ENCODE measurements at places on chromosomes 2 and 18.

DNA sequence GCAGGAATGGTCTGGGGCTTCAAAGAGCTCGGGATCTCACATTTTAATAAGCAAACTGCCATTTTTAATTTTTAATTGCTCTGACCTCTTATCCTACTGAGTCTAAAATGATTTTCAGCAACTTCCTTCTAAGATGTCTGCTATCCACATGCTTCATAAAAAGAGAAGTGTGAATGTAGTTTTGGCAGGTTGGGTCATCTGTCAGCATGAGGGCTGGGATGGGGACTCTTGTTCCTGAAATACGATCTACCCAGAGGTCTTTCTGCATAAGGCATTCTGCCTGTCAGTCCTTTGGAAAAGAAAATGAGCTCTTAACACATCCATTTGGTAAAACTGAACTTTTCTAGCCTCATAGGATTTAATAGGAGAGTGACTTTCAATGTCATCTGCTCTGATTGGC, 252.8 kb upstream of the APCDD1 start:
- no peak for ATAC-seq

- ATAC-seq = peak; percentile 17
These were observed 13.6 kb downstream of the IMPA2 start for GRCh38 chr18:11994703-11995444.

- no peak for ATAC-seq
These were observed 48.1 kb downstream of the GALNT3 start for GRCh38 chr2:165745916-165746315.

DNA sequence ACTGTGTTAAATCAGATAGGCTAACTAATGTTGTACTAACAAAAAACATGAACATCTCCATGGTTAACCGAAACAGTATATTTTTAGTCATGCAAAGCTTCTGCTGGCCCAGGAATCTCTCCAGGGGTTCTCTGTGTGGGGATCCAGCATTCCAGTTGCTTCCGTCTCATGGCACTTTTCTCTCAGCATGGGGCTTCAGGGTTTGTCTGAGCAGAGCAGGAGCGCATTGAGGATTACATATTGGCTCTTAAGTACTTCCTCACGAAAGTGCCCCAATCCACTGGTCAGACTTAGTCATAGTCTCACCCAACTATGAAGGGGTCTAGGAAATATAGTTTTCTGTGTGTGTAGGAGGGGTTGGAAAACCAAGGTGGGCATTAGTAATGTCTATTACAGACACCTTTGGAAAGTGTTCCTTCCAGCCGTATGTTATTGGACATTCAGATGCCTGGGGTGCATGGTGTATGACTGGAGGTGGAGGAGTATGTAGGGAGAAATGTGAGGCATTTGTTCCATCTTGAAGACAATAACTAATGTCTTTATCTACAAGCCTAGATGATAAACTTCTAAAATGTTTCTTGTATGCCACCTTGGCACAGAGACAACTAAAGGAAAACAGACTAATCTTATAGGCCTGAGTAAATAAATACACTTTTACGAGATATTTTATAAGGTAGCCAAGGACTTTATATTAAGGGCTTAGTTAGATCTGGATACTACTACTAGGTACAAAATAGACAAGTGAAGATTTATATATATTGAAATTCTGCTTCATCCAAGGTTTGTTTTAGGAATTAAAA, 123.8 kb upstream of the ZEB2 start:
- no peak for ATAC-seq

DNA sequence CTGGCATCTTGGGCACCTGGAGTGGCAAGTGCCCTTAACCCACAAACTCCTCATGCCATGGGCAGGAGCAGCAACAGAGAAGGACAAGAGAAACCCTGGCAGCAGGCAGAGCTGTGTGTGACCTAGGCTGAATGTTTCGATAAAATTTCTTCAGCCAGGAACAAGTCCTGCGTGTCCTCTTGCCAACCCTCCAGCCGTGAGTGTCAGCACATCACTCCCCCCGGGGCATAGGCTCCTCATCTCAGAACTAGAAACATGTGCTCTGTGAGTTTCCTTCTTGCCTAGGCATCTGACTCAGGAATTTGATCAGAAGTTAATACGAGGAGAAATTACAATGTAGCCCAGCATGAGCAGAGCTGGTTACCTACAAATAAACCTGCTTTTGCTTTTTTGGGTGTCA, 2.2 kb downstream of the ABCG8 start:
- no peak for ATAC-seq

DNA sequence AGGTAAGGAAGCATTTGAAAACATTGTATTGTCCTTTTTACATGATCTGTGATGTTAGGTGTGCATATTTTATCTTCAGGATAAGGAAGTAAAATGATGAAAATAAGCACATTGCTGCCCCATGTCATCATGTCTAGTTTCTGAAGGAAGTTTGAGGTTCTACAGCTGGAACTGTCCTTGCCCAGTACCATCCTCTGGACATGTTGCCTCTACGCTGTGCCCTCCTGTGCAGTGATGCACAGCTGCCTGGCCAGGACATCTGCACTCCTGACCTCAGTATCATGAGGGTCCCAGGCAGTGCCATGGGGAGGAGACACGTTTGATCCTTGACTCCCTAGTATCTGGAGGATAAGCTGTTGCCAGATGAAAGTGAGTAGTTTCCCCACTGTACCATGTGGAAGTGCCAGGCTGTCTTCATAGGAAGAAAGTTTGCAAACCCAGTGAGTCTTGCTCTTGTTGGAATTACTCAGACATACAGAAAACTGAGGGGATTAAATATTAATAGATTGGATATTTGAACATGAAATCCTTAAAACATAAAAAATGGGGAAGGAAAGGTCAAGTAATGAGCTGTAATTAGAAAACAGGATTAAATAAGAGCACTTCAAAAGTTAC, 9.5 kb downstream of the ALKAL2 start:
- no peak for ATAC-seq

GRCh38 chr2:28976584-28976983, 4.5 kb upstream of the TOGARAM2 start:
- ATAC-seq = no peak

GRCh38 chr2:129004485-129004884, 685.8 kb upstream of the HS6ST1 start:
- ATAC-seq = no peak

DNA sequence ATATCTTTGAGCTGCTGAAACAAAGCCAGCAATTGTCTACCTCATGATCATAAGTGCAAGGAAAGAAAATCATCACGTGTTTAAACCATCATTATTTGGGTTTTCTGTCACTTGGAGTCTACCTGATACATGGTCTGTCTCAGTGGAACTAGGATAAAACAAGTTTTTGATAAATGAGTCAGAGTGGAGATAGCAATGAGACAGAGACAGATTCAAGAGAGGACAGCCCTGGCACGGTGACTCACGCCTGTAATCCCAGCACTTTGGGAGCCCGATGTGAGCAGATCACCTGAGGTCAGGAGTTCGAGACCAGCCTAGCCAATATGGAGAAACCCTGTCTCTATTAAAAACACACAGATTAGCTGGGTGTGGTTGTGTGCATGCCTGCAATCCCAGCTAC, 93.8 kb downstream of the PMAIP1 start:
- no peak for ATAC-seq

DNA sequence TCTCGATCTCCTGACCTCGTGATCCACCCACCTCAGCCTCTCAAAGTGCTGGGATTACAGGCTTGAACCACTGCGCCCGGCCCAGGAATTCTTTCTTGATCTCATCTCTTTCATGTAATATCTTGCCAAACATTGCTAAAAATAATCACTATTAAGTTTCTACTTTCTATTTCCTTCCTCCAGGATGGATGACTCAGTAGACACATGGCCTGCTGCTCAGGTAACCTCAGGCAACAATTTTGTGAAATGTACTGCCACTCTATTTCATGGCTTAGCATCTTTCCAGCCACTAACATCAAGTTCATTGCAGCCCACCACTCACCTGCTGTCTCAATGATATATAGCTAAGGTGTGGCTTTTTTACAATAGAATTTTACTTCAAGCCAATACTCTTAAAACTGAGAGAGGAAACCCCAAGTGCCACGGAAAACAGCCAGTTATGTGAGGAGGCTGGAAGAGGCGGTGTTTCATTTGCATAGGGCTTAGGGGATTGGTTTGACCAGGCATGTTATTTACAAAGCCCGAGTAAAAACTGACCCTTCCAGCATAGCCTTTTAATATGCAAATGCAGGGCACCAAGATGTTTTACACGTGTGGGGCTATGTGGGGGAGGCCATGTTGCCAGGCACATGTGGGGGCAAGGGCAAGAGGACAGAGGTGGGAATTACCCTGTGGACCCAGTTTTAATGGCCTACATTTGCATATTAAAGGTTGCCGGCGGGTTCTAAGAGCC, 11.3 kb upstream of the SUMO1 start:
- peak; percentile 77 for ATAC-seq

DNA sequence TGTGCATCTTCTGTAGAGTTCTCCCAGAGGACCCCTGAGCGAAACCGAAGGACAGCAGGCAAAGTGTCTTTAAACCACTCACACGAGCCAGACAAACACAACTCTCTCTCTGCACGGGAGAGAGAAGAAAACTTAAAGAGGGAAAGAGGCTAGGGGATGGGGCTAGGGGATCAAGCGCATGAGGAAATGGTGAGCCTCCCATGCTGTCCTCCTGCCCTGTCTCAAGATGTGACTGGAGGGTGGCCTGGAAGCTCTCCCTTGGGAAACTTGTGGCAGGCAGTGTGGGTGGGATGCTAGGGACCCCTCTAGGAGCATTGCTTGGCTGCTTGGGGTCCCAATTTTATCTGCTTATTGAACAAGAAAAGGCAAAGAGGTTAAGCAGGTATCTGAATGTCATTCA, 44.5 kb downstream of the CYP26B1 start:
- no peak for ATAC-seq

- ATAC-seq = no peak
These were observed 60.3 kb downstream of the RFTN2 start for GRCh38 chr2:197615016-197615652.

- peak; percentile 85 for ATAC-seq
These were observed 61.4 kb downstream of the TGOLN2 start for GRCh38 chr2:85266146-85267041.

DNA sequence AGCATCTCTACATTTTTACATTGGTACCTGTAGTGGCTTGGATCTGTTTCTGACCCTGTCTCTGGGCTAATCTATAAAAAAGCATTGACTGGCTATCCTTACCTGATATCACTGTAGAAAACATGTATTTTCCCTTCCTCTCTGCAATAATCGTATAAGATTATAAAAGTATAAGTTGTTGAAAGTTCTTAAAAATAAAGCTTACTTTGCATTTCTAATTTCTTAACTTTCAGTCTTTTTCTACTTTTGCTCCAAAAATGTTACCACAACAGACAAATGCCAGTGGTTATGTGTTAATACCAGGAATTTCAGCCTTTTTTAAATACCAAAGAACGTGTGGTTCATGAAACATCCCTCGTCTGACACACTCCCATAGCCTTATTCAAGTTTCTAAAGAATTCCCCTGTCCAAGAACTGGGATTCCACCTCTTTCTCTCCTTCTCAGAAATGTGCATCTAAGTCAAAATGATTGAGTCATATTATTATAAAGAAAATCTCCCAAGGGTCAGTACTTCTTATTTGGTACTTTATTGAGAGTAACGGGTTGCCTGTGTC, 28.5 kb upstream of the ACKR3 start:
- ATAC-seq = no peak

DNA sequence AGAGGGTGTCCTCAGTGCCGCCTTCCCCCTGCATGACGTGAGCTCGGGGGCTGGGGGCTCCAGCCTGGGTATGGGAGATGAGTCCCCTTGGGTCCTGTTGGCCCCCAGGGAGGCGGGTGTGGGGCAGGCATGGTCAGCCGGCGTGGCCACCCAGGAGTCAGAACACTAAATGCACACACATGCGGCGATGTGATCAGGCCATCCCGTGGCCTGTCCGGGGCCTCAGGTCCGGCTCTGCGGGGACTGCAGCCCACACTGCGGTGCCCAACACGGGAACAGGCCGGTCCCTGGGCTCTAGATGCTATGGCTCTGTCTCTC, 13.8 kb downstream of the ANO7 start:
- ATAC-seq = no peak

- no peak for ATAC-seq
These were observed 58.7 kb downstream of the TMEM18 start for GRCh38 chr2:618422-618990.

GRCh38 chr2:62307469-62308389, 111.8 kb downstream of the B3GNT2 start:
- no peak for ATAC-seq

DNA sequence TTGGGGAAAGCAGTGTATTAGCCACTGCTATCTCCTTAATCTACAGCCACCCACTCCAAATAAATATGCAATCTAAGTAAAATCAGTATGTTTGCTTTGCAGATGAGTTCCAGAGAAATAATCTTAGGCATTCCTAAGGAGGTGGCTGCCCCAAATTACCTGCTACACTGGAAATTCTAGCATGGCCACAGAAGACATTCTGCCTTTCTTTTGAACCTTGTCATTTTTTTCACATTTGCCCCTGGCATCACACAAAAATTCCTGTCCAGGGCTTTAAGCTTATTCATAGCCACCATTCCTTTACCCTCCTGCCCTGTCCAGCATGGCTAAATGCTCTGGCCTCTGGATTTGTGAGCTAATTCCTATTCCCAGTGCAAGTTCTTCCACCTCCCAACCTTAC, 36.8 kb upstream of the FAM124B start:
- ATAC-seq = no peak

GRCh38 chr2:169452080-169452479, 27.2 kb upstream of the BBS5 start:
- peak; percentile 91 for ATAC-seq

DNA sequence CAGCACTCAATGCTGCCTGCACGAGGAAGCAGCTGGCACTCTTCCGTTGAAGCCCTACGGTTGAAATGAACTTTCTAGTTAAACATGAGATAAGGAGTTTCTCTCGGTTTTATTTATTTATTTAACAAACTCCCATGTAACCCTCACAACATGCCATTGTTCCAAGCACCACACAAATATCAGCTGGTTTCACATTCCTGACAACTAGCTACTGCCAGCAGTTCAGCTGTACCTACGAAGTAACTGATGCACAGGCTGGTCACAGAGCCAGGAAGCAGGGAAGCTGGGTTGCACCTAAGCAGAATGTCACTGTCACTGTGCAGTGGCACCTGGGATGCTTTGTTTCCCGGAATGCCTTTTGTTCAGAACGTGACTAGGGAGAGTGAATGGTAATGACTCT, 18.1 kb downstream of the TIMM21 start:
- no peak for ATAC-seq

DNA sequence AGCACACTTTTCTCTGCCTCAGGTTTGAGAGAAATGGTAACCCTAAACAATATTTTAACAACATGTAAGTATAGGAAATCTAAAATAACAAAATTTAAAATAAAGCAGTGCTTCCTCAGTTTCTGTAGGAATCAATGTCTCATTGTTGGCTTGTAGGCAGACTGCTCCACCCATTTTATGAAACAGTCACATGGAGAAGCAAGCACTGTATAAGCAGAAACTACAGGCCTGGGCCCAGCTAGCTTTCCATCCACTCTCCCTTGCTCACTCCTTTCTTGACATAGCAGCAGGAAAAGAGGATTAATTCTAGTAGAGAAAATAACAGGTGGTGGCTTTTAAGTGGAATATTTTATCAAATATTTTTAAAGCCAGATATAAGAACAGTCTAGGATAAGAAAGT, 97.2 kb downstream of the PLEKHM3 start:
- no peak for ATAC-seq

DNA sequence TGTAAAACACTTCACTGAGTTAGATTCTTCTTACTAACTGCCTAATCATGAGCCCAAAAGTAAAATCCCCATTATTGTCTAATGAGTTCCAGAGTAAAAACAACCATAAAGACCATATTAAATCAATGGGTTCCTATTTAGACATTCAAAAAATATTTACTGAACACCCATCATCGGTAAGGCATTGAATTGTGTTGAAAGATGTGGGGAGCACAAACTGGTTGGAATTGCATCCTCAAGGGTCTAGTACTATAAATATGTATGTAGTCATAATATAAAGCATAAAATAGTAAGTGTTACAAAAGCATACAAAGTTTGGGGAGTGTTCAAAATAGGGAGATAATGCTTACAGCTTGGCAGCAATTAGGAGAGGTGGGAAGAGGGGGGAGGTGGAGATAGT, 3.0 kb upstream of the MARCHF4 start:
- no peak for ATAC-seq
